ENCODE measurements at places on chromosomes 1 and 21.

- no peak for DNase-seq
Measured at GRCh38 chr21:34846601-34847112, 177.9 kb downstream of the CLIC6 start.

DNA sequence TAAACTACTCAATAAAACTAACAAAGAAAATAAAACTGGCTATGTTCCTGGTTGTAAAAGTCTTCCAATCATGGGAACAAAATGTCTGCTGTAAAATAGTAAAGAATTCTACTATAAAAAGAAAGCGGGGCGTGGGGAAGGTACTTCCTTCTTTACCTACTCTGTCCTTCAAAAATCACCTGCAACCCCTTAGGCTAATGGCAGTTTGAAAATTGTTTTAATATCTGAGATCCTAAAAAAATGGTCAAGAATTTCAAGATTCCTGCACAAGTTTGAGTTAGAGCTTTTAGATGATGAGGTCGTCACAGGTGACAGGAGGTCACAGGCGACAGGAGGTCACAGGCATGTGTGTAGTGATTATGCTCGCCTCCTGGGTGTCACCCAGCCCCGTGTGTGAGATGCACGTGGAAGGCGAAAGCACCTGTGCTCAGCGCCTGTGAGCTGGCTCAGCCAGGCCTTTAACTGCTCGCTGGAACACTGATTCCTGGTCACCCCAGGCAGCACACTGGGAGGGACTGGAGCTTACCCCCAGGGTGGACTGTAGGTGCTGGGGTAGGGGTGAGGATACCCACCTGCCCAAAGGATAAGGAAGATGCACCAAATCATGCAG lies 18.6 kb upstream of the TMPRSS2 start:
- DNase-seq, result no peak

DNA sequence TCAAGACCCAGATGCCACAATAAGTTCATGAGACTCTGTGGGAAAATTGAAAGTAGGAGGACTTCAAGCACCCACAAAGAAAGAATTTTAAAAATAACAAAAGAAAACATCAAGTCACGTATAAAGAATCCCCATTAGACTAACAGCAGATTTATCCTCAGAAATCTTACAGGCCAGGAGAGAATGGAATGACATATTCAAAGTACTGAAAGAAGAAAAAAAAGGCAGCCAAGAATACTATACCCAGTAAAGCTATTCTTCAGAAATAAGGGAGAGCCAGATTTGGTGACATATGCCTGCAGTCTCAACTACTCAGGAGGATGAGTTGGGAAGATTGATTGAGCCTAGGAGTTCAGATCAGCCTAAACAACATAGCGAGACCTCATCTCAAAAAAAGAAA lies 84.3 kb upstream of the CD53 start:
- DNase-seq, result no peak

GRCh38 chr1:31784356-31785019 lies 20.3 kb upstream of the ADGRB2 start:
- no peak for DNase-seq

GRCh38 chr1:179230721-179231120 lies 1.2 kb upstream of the ABL2 start:
- no peak for DNase-seq

DNA sequence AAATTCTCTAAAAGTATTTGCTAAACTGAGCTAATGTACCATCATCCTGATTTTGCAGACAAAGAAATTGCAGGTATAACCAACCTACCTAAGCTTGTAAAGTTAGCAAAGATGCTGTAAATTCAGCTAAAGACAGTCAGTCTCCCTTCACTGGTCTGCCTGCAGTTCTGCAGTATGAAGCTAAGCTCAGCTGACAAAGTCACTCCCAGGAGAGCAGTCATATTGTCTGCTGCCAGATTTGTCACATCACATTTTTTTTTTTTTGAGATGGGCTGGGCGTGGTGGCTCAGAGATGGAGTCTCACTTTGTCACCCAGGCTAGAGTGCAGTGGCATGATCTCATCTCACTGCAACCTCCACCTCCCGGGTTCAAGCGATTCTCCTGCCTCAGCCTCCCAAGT lies 8.9 kb upstream of the CMPK1 start:
- DNase-seq, result no peak

GRCh38 chr1:237146241-237146640 lies 104.3 kb downstream of the RYR2 start:
- no peak for DNase-seq

DNA sequence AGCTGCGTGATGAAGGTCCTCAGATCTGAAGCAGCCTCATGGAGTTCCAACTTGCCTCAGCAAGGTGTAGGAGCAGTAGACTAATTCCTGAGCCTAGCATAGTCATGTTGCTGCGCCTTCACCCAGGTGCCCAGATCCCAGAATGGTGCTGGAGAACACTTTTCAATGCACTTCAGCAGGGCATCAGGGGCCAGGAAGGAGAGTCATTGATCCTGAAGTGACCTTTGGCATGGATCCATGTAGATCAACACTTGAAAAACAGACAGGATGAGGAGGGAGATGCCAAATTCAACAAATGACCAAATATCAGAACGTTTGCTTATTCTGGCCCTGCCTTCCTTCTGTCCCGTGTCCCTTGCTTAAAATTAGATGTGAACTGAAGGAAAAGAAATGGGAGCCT lies 91.9 kb downstream of the LEPR start:
- DNase-seq, result no peak

DNA sequence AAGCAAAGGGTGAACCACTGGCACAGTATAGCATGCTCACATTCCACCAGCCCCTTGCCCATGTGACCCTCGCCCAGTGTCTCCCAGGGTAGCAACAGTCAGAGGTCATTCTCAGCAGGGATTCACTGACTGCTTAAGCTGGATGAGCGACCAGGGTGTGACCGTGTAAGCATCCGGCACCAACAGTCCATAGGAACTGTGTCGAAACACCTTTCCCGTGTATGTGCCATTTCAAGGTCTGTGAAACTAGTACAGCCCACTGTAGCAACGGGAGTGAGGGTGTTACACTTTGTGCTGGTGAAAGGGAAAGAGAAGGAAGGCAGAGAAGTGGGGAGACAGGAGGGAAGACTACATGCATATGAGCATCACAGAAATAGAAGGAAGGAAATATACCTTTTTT lies 10.8 kb downstream of the PIK3C2B start:
- DNase-seq, result no peak

- no peak for DNase-seq
Measured at GRCh38 chr1:223474804-223475203, 81.6 kb downstream of the CCDC185 start.

DNA sequence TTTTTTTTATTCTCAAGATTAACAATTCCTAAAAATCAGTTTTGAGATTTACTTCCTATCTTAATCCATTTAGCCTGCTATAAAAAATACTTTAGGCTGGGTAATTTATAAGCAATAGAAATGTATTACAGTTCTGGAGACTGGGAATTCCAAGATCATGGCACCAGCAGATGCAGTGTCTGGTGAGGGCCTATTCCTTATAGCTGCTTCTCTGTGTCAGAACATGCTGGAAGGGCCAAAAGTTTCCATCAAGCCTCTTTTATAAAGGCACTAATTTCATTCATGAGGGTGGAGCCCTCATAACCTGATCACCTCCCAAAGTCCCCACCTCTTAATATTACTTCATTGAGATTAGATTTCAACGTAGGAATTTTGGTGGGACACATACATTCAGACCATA lies 41.7 kb downstream of the RNF2 start:
- no peak for DNase-seq

- no peak for DNase-seq
Measured at GRCh38 chr1:89939693-89940438, 55.0 kb upstream of the ZNF326 start.

DNA sequence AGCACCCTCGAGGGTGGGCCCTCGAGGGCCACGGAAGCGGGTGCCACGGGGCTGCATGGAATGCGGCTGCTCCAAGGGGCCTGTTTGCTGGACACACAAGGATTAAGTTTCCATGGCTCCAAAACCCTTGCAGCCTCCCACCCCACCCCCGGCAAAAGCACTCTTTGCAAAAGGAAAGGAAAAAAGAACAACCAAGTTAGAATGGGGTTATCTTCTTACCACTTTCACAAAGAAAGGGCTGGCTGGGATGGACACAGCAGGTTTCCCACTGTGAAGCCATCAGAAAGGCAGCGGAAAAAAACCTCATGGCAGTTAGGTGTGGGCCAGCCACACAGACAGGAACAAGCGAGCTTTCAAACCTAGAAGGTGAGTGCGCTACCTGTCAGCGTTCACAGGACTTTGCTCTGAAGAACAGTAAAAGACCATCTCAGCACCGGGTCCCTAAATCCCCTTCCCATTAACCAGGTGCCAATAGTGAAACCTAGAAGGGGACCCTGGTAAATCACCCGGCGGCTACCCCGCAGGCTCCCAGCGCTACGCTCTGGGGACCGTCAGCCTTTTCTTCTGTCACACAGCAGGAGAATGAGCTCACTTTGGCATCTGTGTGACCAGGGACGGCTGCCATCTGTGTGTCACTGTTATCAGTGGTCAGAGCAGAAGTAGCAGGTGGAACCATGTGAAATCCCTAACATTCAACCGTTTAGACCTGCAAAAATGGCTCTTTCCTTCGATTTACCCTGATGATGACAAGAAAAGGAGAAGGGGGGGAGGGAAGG lies 93.0 kb downstream of the SIM2 start:
- DNase-seq, result no peak

DNA sequence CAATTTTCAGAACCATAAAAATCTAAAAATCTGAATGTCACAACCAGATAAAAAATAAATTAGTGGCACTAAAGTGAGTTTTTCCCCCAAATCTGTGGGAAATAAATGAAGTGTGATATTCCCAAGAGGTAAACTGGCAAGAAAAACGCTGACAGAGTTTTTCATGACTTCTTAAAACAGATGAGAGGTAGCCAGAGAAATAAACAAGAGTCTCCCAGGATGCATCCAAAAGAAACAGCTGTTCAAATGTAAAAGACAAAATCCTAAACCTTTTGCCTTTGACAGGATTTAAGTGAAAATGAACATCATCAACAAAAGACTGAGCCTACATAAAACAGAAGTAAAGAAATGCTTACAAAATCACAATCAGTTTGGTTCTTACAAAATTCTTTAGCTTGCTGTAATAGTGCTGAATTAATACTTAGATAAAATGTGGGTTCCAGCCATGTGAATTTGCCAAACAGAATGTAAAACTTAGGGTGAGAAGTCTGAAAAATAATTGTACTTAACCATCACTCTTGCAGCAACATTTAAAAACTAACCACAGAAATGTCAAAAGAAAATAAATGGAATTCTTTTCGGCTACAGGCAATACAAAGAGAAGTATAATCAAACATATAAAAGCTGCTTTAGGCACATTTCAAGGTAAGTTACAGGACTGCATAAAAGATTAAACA lies 133.6 kb downstream of the EIF4G3 start:
- no peak for DNase-seq
